Esophagus muscularis mucosa (tissue), 4 donors: ENCODE measurements at places on chromosomes 3 and 15. TPM values are rescaled to one million over a fixed set of nuclear protein-coding genes. Genes with fewer than 3 reads are reported as not detected.
A peak's percentile ranks its signal among the peaks of the same experiment; 100 is the strongest.

The PLEKHO2 gene
- 103 TPM for total RNA-seq

The CLDN11 gene
- total RNA-seq = 3.0 TPM

GRCh38 chr15:52699457-52699856 is 20.3 kb upstream of the ATOSA start:
- H3K36me3 ChIP-seq = no peaks in the 10 kb centered on the region
- no peak for DNase-seq
- no peaks in the 10 kb centered on the region for H3K27me3 ChIP-seq
- no peak overlapping the region for H3K27ac ChIP-seq
- no peak overlapping the region for H3K4me3 ChIP-seq
- H3K4me1 ChIP-seq = no peaks in the 10 kb centered on the region

DNA sequence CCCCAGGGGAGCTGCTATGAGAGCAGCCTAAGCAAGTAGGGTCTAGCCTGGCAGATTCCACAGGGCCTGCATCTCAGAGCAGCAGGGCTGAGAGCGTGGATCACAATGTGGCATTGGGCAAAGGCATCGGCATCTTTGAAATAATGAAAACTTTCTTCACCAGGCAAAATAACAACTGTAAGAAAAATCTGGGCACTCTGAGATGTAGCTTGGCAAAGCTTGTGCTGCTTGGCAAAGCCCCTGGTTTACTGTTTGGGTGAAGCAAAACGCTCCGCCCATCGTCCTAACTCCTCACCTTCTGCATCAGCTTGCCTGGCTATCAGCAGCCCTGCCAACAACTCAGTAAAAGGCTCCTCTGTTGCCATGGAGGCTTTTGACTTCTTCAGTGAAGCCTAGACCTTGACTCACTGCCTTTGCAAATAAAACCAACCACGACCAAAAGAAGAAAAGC is 212.8 kb upstream of the EIF1B start:
- H3K27ac ChIP-seq = no peak overlapping the region
- no peaks in the 10 kb centered on the region for H3K4me1 ChIP-seq
- DNase-seq = peak; percentile 80
- no peak overlapping the region for H3K4me3 ChIP-seq
- no peaks in the 10 kb centered on the region for H3K27me3 ChIP-seq

DNA sequence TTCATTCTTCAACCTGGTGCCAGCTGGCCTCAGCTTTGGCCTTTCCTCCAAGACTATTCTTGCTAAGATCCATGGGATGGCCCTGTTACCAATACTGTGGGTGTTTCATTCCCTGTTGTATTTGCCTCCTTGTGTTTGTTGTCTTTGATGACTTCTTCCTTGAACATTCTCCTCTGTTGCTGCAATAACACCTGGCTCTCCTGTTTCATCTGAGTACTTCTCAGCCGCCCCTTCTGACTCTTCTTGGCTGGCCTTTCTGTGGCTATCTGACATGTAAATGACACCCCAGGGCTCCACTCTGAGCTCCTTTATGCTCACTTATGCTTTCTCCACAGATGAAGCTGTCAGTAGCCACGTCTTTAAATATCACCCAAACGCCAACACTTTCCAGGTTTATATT is 302.7 kb upstream of the CHRNA7 start:
- no peak overlapping the region for H3K27ac ChIP-seq
- no peak for DNase-seq
- H3K4me1 ChIP-seq = no peaks in the 10 kb centered on the region
- no peaks in the 10 kb centered on the region for H3K27me3 ChIP-seq
